ENCODE measurements at places on chromosomes 5 and 9.
A peak's percentile ranks its signal among the peaks of the same experiment; 100 is the strongest.

GRCh38 chr9:36023260-36024048, 13.3 kb upstream of the RECK start:
- peak; percentile 63 for DNase-seq

DNA sequence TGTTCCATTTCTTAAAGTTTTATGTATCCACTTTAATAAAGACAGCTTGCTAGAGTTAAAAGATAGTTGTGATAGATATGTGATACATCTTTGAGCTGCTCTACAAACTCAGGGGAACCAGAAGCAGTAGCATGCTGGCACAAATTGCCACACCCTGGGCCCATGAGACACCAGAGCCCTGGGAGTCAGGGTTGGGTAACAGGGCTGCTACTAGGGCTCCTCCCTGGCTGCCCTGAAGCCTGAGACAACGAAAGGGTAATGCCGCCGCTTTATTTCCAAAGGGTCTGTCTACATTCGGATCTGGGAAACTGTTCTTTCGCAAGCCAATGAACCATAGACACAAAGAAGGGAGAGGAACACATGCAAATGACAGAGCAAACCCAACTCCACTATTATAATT, 29.2 kb downstream of the PTPN3 start:
- DNase-seq: no peak

- DNase-seq: no peak
Measured at GRCh38 chr5:72179028-72179815, 71.9 kb downstream of the MAP1B start.

DNA sequence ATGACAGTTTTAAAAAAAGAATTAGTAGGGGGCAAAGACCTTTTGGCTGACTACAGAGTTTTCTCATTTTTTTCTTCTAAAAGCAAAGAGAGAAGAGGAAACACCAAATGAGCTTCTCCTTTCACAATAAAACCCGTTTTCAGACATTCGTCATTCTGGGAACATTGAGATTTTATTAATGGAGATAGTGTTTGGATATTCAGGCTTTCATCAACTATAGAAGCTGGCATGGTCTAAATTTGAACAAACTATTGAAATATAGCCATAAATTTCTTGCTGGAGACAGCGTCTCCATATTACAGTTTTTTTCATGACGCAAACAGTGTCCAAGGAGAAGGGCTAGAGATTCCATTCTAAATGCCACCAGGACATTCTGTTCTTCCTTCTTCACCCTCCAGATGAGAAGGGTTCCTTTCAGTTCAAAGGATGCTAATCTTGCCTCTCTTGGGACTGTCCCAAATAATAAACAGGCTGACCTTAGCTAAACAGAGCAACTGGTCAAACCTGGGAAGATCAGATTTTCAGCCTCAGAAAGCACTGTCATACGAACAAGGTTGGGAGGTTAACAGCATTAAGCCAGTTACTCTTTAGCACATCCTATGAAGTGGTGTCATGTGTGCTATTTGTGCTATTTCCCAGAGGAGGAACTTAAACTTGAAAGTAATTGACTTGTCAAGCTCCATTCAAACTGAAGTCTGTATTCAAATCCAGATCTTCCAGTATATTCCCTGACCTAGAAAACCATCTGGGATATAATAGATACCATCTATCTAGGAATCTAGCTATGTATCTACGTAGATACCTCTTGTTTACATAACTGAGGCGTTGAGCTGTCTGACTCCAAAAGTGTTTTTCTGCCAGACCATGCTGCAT, 125.6 kb downstream of the LPAR1 start:
- no peak for DNase-seq

DNA sequence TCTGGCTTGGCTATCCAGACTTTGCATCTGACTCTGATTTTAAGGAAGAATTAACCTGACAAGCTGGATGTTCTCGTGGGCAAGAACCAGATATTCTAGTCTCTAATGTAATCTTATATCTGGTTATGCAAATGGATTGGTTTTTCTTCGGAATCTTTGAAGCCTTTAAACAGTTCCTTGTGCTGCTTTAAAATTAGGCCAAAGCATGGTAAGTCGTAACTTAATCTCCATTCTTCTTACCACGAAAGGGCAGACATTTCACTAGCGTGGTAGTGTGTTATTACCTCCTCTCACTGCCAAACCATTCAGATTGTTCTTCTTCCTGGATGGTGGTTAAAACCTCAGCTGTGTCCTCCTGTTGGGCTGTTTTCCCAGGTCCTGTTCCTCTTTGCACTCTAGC, 34.1 kb upstream of the TTC23L start:
- DNase-seq: no peak

- DNase-seq: peak; percentile 63
Measured at GRCh38 chr5:170267431-170268152, 30.0 kb downstream of the LCP2 start.

- DNase-seq: no peak
Measured at GRCh38 chr5:169301986-169302385, 1.0 kb upstream of the SLIT3 start.

GRCh38 chr5:44779167-44779566, 29.6 kb upstream of the MRPS30 start:
- no peak for DNase-seq

- no peak for DNase-seq
Measured at GRCh38 chr5:39057734-39058133, 16.5 kb downstream of the RICTOR start.

DNA sequence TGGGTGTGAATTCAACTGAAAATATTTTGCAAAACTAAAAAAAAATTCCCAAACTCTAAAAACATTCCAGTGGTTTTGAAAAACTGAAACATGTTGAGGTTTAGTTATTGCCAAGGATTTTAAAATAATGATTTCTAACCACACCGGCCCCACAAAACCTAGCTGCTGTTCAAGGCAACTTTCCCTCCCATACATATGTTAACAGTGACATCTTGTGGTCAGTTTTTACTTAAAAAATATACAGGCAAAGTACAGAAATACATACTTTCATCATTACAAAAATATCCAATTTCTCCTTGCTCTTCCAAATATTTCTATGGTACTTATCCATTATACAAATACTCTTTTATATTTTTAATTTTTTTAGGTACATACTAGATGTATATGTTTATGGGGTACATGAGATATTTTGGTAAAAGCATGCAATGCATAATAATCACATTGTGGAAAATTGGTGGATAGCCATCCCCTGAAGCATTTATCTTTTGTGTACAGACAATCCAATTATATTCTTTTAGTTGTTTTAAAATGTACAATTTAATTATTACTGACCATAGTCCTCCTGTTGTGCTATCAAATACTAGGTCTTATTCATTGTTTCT, 34.4 kb upstream of the MRPS30 start:
- DNase-seq: peak; percentile 8

DNA sequence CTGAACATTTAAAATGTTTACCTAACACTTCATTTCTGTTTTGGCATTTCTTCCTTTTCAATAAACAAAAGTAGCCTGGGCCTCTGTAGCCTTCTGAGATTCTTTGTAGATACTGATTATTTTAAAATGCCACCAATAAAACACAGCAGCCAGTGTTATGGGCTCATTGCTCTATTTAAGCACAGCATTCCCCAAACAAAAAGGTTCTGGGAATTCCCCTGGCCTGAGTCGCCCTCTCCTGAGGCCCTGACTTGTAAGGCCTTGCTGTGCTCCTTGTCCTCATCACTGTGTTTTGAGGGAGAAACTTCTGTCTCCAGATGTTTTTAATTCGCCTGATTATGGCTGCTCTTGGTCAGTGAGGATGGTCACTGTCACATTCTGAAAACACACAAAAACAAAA, 33.0 kb upstream of the CTXN3 start:
- DNase-seq: no peak

- DNase-seq: no peak
Measured at GRCh38 chr9:127753148-127753547, 18.1 kb upstream of the TOR2A start.

GRCh38 chr5:117327511-117327910, 752.9 kb upstream of the SEMA6A start:
- no peak for DNase-seq

Data from HuH-7 (cell line).